ENCODE measurements at places on chromosomes 16 and 17. TPM values are rescaled to one million over a fixed set of nuclear protein-coding genes. Genes with fewer than 3 reads are reported as not detected.

Gene SLFN13
- 10.2 TPM for total RNA-seq

Gene SUPT6H
- 40.1 TPM for total RNA-seq

Gene SMG1
- 83.3 TPM for total RNA-seq

Gene SDR42E2
- not detected for total RNA-seq

Gene HBA1
- 50.3 TPM for total RNA-seq

Gene ZACN
- not detected for total RNA-seq

Gene AFMID
- 30.6 TPM for total RNA-seq

Gene TMEM114
- total RNA-seq, result not detected
